ENCODE measurements at places on chromosomes 5 and 9.
A peak's percentile ranks its signal among the peaks of the same experiment; 100 is the strongest.

DNA sequence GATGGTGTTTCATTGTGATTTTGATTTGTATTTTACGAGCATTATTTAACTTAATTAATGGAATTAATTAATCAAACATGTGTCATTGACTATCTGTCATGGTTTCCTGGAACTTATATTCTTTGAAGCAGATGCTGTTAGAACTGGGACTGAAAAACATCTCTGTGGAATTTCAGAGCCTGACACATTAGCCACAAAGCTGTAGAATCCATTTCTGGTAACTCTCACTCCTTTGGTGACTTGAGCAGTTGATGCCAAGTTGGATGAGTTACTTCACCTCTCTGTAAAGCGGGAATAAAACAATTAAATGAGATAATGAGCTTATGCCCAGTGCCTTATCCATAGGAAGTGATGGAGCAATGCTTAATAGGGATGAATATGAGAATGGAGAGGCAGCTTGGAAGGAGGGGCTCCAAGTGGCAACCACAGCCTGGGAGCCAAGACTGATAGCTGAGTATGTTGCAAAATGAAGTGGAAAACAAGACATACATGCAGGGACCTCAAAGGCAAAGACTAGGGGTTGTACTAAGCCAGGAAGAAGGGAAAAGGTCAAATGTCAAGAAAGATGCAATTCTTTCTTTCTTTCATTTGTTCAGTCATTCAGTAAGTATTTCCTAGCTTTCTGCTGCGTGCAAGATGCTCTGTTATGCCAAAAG lies 23.1 kb upstream of the ADRA1B start:
- DNase-seq, result no peak

DNA sequence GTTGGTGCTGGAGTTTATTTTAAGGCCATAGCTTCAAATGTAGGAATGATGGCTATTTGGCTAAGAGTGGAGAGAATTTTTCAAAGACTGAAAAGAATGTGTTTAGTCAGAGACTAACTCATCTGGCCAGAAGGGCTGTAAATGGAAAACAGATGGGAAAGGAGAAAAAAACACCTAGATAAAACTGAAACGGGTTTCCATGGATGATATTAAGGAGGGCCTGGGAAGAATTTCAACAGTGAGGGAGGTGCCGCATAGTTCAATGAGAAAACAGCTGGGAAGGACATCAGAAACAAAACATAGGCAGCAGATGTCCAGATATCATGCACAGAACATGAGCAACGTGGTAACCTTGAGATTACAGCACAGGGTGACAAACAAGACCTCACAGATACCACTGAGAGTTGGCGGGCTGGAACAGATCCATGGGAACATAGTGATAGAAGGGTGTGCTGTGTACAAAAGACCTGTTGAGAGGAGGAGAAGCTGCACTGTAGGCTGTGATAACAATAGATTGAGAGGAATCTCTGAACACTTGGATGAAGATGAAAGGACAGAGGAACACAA lies 31.2 kb upstream of the RAD23B start:
- peak; percentile 52 for DNase-seq

- DNase-seq, result no peak
Measured at GRCh38 chr5:57575839-57576238, 93.2 kb upstream of the ACTBL2 start.

DNA sequence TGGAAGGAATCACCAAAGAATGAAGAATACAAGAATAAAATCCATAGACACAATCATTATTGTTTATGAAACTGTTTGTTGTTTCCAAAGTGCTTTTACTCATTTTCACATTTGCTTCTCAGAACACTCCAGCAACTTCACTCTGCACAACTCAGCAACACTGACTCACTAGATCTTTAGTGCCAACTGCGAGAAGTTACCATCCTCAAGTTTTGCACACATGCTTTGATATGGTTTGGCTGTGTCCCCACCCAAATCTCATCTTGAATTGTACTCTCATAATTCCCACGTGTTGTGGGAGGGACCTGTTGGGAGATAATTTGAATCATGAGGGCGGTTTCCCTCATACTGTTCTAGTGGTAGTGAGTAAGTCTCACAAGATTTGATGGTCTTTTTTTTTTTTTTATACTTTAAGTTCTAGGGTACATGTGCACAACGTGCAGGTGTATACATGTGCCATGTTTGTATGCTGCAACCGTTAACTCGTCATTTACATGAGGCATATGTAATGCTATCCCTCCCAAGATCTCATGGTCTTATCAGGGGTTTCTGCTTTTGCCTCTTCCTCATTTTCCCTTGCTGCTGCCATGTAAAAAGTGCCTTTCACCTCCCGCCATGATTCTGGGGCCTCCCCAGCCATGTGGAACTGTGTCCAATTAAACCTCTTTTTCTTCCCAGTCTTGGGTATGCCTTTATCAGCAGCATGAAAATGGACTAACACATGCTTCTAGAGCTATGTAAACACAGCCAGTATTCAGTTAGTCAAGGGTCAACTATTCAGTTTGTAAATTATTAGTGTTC lies 36.9 kb downstream of the CLINT1 start:
- DNase-seq, result peak; percentile 7

- no peak for DNase-seq
Measured at GRCh38 chr9:4417578-4418325, 72.5 kb upstream of the SLC1A1 start.

- no peak for DNase-seq
Measured at GRCh38 chr9:78562021-78562420, 265.1 kb downstream of the PSAT1 start.

GRCh38 chr9:24258626-24259025 lies 287.1 kb downstream of the IZUMO3 start:
- DNase-seq, result no peak

DNA sequence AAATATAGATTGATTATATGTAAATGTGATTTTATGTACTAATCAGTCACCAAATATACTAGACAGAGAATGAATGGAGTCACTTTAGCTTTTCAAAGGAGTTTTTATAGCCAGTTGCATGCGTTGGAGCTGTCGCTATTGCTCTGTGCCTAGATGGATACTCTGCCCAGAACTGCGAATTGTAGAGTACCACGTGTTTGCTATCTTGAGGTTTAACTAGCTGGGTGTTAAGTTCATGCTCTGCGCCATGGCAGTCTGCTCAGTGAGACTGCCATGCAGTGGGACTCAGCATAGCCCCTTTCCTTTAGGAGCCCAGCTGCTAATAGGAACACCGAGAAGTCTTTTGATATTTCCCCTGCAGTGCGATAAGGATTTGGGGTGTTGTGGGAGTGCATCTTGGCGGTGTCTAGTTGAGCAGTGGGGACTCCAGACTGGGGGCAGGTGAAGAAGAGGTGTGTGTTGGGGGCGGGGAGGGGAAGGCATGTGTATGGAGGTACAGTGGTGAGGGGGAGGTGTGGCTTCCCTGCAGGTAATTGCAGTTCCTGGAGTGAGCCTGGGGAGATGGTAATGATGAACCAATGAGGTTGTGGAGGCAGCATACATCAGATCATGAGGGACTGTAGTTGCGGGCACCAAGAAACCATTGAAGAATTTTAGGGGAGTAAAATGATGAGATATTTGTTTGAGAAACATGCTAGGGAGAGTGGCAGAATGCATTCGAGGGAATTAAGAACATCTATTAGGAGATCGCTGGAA lies 118.9 kb downstream of the TRIO start:
- no peak for DNase-seq

DNA sequence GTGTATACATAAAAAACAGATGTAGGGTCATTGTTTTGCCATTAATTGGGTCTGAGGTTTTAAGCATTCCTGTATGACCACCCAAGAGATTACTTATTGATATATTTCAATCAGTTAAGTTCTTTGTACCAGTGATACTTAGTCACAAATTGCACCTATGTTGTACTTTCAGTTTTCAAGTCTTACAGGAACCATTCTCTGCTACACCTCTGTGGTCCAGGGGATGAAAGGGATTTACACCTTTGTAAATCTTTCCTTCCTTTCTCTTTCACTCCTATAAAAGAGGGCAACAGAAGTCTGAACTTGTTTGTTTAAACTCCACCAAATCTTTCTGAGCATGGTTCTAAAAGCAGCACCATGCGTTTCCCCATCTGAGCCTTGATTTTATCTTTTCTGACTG lies 86.1 kb downstream of the DEPDC1B start:
- no peak for DNase-seq

GRCh38 chr5:174490728-174491127 lies 233.7 kb upstream of the MSX2 start:
- DNase-seq, result no peak

DNA sequence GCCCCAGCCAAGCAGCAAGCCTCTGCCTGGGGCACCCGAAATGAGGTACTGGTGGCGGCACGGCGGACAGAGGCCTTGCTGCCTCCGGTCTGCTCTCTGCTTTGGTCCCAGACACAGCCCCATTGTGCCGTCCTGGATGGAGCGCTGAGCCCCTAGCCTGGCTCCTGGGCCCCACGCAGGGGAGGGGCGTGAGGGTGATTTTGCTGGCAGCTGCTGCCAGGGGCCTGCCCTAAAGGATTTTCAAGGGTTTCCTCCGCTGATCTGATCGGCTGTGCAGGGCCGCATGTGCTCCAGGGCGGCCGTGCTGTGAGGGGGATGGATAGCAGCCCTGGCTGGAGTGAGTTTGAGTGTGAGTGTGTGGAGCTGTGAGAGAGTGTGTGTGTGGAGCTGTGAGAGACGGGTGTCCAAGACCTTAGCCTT lies 1.3 kb downstream of the GPSM1 start:
- DNase-seq, result peak; percentile 43

DNA sequence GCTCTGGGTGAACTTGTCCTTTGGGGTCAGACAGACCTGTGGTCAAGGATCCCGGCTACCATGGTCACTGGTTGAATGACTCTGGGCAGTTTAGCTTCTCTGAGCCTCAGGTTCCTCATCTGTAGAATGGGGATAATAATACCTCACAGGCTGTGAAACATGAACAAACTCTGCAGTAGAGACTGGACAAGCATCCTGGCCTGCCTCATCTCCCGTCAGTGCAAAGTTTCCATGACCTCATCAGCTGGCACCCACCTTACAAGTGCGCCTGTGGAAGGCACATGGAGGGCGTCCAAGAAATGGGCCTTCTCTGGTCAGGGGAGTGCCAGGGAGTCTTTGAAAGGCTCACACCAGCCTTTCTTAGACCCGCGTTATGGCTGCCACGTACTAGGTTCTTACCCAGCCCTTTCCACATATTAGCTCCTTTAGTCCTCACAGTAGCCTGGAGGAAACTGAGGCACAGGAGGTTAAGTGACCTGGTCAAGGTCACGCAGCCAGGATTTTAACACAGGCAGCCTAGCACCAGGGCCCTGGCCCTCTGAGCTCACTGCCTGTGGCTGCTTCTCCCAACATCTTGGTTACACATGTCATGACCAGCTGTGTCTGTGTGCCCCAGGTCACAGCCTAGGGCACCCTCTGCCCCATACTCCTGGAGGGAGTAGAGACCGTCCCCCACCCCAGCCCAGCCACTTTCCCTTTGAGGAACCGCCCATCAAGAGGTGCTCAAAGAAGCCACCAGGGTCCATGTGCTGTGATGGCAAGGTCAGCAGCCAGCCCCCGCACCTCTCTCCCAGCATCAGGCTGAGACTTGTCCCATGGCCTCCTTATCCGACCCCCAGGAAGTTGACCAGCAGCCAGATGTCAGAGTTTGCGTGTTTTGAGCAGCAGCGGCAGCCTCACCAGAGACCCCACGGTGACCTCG lies 39.4 kb upstream of the RPL26L1 start:
- no peak for DNase-seq

DNA sequence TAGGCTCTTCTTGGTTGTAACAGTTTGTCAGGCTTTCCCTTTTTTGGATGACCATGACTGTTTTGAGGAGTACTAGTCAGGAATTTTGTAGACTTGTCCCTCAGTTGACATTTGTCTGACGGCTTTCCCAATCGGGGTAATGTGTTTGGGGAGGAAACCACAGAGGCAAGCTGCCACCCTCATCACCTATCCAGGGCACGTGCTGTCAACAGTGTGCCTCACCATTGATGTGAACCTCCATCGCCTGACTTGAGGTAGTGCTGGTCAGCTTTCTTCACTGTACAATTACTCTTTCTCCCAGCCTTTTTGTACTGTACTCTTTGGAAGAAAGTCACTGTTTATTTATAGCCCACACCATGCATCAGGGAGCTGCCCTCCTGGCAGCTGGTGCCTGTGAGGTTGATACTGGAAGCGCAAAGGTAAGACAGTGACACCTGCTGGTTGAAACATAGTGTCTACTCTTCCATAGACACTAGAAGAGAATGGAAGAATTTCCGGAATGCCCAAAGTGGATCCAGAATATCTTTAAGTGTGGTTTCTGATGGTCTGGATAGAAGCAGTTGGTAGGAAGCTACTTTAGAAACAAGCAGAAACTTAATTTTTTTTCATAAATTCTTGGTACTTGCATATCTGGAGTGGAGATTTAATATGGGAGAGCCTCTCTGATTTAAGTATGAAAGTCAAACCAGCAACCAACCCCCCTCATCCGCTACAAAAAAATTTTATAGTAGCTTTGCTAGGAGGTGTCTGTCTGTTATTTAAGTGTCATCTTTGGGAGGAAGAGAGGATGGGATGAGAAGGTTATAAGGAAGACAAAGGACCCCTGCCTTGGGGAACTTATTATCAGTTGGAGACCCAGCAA lies 69.3 kb downstream of the SNX30 start:
- DNase-seq, result peak; percentile 72

GRCh38 chr5:37721447-37721871 lies 118.4 kb downstream of the GDNF start:
- peak; percentile 77 for DNase-seq

GRCh38 chr9:16652582-16652981 lies 217.9 kb downstream of the BNC2 start:
- no peak for DNase-seq

GRCh38 chr5:149363358-149363757 lies 5.5 kb downstream of the PCYOX1L start:
- DNase-seq, result no peak

GRCh38 chr5:173771121-173771724 lies 116.9 kb upstream of the CPEB4 start:
- no peak for DNase-seq

- no peak for DNase-seq
Measured at GRCh38 chr5:137791799-137792198, 37.6 kb upstream of the HNRNPA0 start.

GRCh38 chr5:126805063-126805462 lies 28.1 kb downstream of the LMNB1 start:
- peak; percentile 18 for DNase-seq

- peak; percentile 58 for DNase-seq
Measured at GRCh38 chr9:74942801-74943200, 9.9 kb downstream of the C9orf40 start.
